SJSA1 (cell line): ENCODE measurements at places on chromosomes 7 and 10.

- no peak overlapping the region for H3K27ac ChIP-seq
- no peak for DNase-seq
- no peaks in the 10 kb centered on the region for H3K36me3 ChIP-seq
These were observed 156.7 kb downstream of the C10orf105 start for GRCh38 chr10:71562904-71563303.

DNA sequence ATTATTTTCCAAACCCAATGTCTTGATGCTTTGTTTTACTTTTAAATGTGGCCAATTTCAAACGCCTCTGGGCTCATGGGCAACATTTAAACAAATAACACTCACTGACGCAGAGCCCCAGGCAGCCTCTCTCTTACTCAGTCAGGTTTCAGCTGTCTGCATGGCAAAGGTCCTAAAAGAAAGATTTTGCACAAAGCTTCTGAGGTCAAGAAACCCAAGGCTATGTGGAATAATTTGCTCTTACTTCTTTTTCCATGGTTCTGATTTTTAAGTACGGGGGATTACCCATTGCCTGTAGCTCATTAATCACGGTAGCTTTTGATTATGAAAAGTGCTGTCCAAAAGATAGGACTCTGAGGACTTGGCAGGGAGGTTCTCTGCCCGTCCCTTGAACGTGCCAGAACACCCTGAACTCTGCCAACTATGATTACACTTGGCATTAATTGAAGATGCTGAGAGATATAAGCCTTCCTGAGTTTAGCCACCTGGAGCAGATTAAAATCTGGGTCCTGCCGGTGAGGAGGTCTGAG is 14.1 kb upstream of the MSRB2 start:
- H3K27ac ChIP-seq: no peak overlapping the region
- H3K4me3 ChIP-seq: no peak overlapping the region
- H3K36me3 ChIP-seq: no peaks in the 10 kb centered on the region
- no peaks in the 10 kb centered on the region for H3K4me1 ChIP-seq
- DNase-seq: no peak

GRCh38 chr7:148149730-148150129 is 440.8 kb upstream of the C7orf33 start:
- no peaks in the 10 kb centered on the region for H3K27me3 ChIP-seq
- no peak for DNase-seq
- no peaks in the 10 kb centered on the region for H3K4me1 ChIP-seq
- no peak overlapping the region for H3K4me3 ChIP-seq
- no peaks in the 10 kb centered on the region for H3K36me3 ChIP-seq

DNA sequence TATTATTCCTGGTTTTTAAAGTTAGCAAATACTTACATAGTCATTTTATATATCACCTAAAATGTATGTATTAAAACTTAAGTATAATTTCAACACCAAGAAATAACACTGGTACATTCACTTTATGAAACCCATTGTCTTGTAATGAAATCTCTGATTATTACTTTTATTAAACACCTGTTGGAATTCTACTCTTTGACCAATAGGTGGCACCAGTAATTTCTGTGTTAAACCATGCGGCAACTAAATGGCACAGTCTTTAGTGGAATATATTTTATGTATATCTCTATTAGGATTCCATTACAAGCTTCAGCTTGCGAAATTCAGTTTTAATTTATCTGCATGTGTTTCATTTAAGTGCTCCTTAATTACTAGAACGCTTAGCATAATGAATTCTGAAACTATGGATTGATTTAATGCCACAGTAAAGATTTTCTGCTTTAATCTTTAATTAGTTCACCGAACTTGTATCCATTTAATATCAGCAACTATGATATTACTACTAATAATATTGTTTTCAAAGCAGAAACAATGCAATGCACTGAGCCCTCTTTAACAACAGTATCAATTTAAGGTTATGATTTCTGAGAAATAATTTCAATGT is 181.3 kb downstream of the MAGI2 start:
- no peak for DNase-seq
- no peak overlapping the region for H3K4me3 ChIP-seq
- no peaks in the 10 kb centered on the region for H3K36me3 ChIP-seq
- no peak overlapping the region for H3K27ac ChIP-seq
- H3K4me1 ChIP-seq: no peaks in the 10 kb centered on the region

DNA sequence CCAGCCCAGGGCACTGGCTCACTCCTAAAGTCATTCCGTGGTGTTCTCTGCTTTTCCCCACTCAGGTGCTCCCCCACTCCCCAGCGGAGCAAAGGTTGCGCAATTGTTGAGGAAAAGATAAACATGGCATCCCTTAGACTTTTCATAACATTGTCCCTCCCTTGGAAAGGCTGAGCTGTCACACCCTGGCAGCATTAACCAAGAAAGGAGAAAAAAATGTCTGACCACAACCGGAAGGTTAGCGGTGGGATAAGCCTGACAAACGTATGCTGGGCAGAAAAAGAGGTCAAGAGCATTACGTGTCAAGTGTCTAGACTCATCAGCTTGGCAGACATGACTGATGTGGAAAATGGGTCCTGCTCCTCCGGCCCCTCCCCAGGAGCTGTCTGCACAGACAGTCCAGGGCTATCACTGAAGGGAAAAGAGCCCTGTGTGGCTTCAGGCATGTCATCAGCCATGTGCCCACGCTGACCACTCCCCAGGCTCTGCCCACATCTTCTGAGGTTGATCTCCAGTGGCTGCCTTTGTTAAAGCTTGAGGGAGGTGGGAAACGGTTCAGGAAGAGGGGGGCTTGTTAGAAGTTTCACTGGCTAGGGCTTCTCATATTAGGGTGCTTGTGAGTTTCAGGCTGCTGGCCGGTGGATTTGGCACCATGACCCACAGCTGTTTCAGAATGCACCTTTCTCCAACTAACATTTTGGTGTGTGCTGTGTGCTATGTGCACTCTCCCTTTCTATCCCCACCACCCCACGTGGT is 30.1 kb downstream of the BTBD16 start:
- H3K27ac ChIP-seq: no peak overlapping the region
- no peak overlapping the region for H3K4me3 ChIP-seq
- peak; percentile 74 for DNase-seq
- no peaks in the 10 kb centered on the region for H3K36me3 ChIP-seq
- H3K4me1 ChIP-seq: peaks cover 12% of the 10 kb centered on the region
- no peaks in the 10 kb centered on the region for H3K27me3 ChIP-seq

GRCh38 chr7:127874951-127875608 is 156.2 kb downstream of the LRRC4 start:
- no peaks in the 10 kb centered on the region for H3K27me3 ChIP-seq
- peaks cover 6% of the 10 kb centered on the region; the same call in 1 of the 2 replicates for H3K4me1 ChIP-seq
- no peak overlapping the region for H3K4me3 ChIP-seq
- no peak for DNase-seq

GRCh38 chr7:31105256-31105950 is 53.3 kb downstream of the ADCYAP1R1 start:
- no peak overlapping the region for H3K4me3 ChIP-seq
- H3K27me3 ChIP-seq: no peaks in the 10 kb centered on the region
- no peak overlapping the region for H3K27ac ChIP-seq
- H3K4me1 ChIP-seq: no peaks in the 10 kb centered on the region

DNA sequence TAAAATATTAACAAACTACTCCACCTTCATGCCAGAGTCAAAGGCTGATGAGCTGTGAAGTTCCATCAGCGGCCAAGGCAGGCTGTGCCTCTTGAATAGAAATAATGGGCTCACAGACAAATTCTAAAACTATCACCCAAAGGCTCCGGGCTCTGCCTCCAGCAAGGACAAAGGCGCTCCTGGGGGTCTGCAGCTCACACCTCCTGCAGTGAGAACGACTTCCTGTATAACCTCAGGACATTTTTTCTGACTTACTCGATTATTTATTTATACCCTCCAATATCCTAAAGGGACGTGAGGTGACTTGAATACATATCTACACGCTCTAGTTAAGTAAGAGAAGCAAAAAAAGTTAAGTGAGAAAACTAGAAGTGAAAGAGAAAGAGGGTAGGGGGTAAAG is 500.7 kb downstream of the CCSER2 start:
- H3K27me3 ChIP-seq: no peaks in the 10 kb centered on the region
- DNase-seq: peak; percentile 65
- H3K36me3 ChIP-seq: no peaks in the 10 kb centered on the region
- peak overlapping the region; percentile 74 for H3K27ac ChIP-seq
- peaks cover 79% of the 10 kb centered on the region for H3K4me1 ChIP-seq
- no peak overlapping the region for H3K4me3 ChIP-seq

DNA sequence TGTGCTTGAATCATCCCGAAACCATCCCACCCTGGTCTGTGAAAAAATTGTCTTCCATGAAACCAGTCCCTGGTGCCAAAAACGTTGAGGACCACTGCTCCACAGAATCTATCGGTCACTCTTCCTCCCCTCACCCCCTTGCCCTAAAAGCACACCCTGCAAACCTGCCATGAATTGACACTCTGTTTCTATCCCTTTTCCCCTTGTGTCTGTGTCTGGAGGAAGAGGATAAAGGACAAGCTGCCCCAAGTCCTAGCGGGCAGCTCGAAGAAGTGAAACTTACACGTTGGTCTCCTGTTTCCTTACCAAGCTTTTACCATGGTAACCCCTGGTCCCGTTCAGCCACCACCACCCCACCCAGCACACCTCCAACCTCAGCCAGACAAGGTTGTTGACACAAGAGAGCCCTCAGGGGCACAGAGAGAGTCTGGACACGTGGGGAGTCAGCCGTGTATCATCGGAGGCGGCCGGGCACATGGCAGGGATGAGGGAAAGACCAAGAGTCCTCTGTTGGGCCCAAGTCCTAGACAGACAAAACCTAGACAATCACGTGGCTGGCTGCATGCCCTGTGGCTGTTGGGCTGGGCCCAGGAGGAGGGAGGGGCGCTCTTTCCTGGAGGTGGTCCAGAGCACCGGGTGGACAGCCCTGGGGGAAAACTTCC is 784 bp upstream of the SERPINE1 start:
- peaks cover 76% of the 10 kb centered on the region for H3K4me1 ChIP-seq
- peaks cover 10% of the 10 kb centered on the region for H3K36me3 ChIP-seq
- peak overlapping the region; percentile 99 for H3K27ac ChIP-seq
- peak; percentile 76 for DNase-seq

GRCh38 chr7:129466796-129467195 is 32.6 kb downstream of the STRIP2 start:
- no peaks in the 10 kb centered on the region for H3K4me1 ChIP-seq
- H3K27ac ChIP-seq: no peak overlapping the region
- peaks cover 20% of the 10 kb centered on the region; the same call in 1 of the 2 replicates for H3K36me3 ChIP-seq
- DNase-seq: no peak

DNA sequence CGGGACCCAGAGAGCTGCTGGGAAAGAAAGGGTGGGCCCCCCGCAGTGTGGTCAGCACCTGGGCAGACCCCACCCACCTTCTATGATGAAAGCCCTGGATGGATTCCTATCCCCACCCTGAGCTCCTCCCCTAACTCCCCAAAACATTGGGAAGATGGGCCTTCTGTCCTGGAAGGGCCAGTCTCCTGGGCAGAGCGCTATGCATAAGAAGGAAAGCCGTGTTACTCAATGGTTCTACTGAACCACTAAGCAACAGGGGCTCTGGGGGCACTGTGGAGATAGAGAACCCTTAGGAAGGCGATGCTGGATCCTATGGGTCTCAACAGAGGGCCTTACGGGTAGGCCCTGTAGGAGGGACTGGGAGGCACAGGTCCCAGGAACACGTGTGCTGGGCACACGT is 30.7 kb upstream of the INSIG1 start:
- no peak overlapping the region for H3K27ac ChIP-seq
- H3K4me3 ChIP-seq: no peak overlapping the region
- no peaks in the 10 kb centered on the region for H3K27me3 ChIP-seq
- H3K4me1 ChIP-seq: no peaks in the 10 kb centered on the region

DNA sequence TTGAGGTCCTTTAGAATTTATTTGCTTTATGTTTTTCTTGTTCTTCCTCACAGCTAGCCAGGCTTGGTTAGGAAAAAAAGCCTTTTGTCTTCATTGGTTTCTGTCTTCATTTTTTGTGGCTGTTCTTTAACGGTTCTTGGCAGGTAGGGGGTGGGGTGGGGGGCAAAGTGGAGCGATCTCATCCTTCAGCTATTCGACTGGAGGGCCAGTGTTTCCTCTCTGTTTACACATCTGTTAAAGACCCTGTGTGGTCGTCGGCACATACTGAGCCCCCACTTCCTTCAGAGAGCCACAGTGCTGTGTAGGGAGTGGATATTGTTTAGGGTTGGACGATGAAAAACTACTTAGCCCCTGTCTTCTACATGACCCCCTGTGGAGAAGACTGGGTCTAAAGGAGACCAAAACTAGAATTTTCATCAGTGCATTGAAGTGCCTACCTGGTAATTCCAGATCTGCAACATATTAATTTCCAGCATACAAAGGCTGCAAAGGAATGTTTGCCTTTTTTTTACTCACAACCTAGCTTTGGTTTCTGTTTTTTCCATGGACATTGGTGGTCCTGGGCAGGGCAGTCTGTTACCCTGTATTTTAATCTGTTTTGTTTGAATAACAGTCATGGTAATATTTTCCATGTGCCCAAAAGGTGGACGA is 29.0 kb downstream of the PRPF18 start:
- no peaks in the 10 kb centered on the region for H3K27me3 ChIP-seq
- peak overlapping the region; percentile 92 for H3K27ac ChIP-seq
- H3K36me3 ChIP-seq: peaks cover 32% of the 10 kb centered on the region
- no peak overlapping the region for H3K4me3 ChIP-seq

GRCh38 chr7:35519971-35520809 is 174.7 kb downstream of the HERPUD2 start:
- H3K27ac ChIP-seq: no peak overlapping the region
- H3K4me3 ChIP-seq: no peak overlapping the region
- no peaks in the 10 kb centered on the region for H3K36me3 ChIP-seq

DNA sequence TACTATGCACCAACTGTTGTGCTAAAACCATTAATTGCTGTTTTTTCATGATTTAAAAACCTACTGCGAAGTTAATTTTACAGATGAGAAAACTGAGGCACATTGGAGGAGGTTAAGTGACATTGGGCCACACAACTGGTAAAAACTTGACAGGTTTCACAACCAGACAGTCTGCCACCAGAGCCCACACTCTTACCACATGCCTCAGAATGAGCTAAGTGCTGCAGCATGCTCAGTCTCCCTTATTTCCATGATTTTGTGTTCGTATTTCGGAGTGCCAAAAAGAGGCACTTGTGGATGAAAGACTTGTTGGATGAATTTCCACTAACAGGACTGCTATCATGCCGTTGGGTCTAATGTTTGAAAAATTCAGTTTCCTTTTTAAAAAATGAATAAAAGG is 77.4 kb downstream of the PCLO start:
- H3K4me3 ChIP-seq: no peak overlapping the region
- no peaks in the 10 kb centered on the region for H3K36me3 ChIP-seq
- H3K27me3 ChIP-seq: no peaks in the 10 kb centered on the region
- no peak for DNase-seq
- H3K4me1 ChIP-seq: no peaks in the 10 kb centered on the region
- H3K27ac ChIP-seq: no peak overlapping the region

- H3K27ac ChIP-seq: peak overlapping the region; percentile 5
- no peaks in the 10 kb centered on the region for H3K36me3 ChIP-seq
- H3K27me3 ChIP-seq: no peaks in the 10 kb centered on the region
- H3K4me1 ChIP-seq: peaks cover 43% of the 10 kb centered on the region
- DNase-seq: no peak
These were observed 223.7 kb upstream of the HABP2 start for GRCh38 chr10:113329121-113329596.

GRCh38 chr10:35993591-35994515 is 351.8 kb upstream of the FZD8 start:
- H3K36me3 ChIP-seq: no peaks in the 10 kb centered on the region
- H3K4me1 ChIP-seq: no peaks in the 10 kb centered on the region
- no peaks in the 10 kb centered on the region for H3K27me3 ChIP-seq
- no peak overlapping the region for H3K4me3 ChIP-seq
